ENCODE measurements at places on chromosomes 6 and 20.
A peak's percentile ranks its signal among the peaks of the same experiment; 100 is the strongest.

GRCh38 chr6:168149015-168149414 is 70.0 kb upstream of the FRMD1 start:
- no peak for DNase-seq

GRCh38 chr20:1182106-1182505 is 2.7 kb downstream of the TMEM74B start:
- no peak for DNase-seq

DNA sequence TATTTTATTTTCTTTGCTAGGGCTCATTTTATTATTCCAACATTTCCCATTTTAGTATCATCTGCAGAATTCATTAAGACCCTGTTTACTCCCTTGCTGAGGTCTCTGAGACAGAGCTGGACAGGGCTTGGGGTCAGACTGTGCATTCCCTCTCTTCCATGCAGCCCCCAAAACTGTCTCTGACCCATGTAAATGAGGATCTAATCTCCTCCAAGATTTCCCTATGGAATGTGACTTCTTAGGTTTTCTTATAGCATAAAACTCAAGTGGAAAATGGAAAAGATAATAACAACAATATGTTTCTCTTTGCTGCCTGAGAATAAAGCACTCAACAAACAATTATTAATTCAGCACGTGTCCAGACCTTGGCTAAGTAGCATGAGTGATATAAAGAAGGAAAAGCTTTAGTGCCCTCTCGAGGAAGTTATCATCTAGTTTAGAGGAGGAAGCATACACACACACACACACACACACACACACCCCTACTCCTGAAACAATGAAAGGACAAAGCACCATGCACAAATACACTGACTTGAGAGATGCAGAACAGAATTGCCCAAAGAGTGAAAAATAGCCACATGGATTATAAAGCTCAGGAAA is 815.5 kb downstream of the BCKDHB start:
- DNase-seq, result no peak

DNA sequence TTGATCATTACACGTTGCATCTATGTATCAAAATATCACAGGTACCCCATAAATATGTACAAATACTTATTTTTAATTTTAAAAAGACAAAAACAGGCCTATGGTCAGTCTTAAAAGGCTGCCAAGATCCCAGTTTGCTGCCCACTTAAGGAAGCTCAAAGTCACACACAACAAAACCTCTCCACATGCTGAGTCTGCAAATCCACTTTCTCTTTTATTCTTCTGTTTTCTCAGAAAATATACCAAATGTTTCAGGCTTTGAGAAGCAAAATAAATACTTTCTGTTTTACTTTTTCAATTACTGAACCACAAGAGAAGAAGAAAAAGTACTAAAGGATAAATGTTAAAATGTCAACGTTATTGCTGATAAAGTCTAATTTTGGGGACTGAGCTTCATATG is 107.8 kb upstream of the MANEA start:
- no peak for DNase-seq

DNA sequence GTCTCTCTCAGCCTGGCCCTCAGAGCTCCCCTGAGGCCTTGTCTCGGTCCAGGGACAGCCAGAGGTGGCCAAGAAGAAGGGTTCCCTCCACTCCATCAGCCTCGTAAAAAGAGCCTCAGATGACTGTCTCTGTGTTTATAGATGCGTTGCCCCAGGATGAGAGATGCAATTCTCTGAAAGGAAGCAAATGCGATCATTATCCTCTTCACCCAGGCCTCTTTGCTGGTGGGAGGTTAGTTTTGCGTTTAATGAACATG is 90.4 kb downstream of the YTHDF1 start:
- DNase-seq, result no peak

- peak; percentile 32 for DNase-seq
Observed at GRCh38 chr6:30720738-30721197, 616 bp downstream of the TUBB start.

DNA sequence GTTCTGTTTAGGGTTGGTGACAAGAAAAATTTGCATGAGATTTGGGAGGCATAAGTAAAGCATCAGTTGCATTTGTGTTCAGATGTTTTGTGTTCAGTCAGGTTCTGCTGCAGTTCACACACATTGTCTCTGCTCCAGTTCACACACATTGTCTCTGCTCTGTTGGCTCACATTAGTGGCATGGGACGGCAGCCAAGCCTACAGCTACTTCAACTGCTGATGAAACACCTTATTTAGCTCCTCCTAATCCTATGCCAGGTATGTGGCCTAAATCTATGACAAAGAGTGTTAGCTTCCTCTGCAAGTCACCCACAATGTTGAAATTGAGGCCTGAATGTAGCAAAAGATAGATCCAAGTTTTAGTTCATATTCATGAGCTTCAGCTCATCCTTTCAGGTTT is 278.1 kb upstream of the SYNCRIP start:
- no peak for DNase-seq
